Stimulated activated CD4-positive, alpha-beta T cell treated with anti-CD3 and anti-CD28 coated beads, Interleukin-1b, Interleukin-23, amount 100 ng/mL, for 1 hour (primary cell): ENCODE measurements at places on chromosomes 13 and 19.

DNA sequence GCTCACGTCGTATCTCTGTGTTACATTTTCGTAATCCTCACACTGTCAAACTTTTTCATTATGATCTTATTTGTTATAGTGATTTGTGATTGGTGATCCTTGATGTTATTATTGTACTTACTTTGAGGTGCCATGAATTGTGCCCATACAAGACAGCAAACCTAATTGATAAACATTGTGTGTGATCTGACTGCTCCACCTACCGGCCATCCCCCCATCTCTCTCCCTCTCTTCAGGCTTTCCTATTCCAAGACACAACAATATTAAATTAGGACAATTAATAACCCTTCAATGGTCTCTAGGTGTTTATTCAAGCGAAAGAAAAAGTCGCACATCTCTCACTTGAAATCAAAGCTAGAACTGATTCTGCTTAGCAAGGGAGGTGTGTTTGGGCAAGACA is 349.3 kb downstream of the RBM26 start:
- no peak for DNase-seq

DNA sequence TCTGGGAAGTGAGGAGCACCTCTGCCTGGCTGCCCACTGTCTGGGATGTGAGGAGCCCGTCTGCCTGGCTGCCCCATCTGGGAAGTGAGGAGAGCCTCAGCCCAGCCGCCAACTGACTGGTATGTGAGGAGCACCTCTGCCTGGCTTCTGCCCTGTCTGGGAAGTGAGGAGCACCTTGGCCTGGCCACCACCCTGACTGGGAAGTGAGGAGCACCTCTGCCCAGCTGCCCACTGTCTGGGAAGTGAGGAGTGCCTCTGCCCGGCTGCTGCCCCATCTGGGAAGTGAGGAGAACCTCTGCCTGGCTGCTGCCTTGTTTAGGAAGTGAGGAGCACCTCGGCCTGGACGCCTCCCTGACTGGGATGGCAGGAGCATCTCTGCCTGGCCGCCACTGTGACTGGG is 64.8 kb downstream of the ZNF708 start:
- no peak for DNase-seq

- no peak for DNase-seq
Measured at GRCh38 chr13:33008946-33009722, 7.1 kb upstream of the KL start.

GRCh38 chr13:76878043-76878442 is 8.2 kb downstream of the KCTD12 start:
- DNase-seq, result no peak
